ENCODE measurements at places on chromosomes 6 and 20.

DNA sequence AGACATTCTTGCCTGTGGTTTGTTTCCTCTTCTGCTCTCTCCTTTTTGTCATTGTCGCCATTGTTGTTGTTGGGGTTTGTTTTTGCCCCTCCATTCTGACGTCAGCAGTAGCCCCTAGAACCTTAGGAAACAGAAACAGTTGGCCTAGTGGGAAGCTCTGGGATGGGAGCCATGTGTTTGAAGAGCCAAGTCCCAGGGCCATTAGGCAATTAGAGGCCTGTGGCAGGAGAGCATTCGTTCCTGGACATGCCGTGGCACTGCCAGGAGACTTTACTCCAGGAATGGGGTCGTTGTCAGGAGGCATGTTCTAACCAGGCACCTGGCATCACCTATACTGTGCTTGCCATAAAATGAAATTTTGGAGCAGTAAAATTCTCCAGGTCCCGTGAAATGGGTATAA lies 39.7 kb downstream of the PPARD start:
- no peak for DNase-seq

DNA sequence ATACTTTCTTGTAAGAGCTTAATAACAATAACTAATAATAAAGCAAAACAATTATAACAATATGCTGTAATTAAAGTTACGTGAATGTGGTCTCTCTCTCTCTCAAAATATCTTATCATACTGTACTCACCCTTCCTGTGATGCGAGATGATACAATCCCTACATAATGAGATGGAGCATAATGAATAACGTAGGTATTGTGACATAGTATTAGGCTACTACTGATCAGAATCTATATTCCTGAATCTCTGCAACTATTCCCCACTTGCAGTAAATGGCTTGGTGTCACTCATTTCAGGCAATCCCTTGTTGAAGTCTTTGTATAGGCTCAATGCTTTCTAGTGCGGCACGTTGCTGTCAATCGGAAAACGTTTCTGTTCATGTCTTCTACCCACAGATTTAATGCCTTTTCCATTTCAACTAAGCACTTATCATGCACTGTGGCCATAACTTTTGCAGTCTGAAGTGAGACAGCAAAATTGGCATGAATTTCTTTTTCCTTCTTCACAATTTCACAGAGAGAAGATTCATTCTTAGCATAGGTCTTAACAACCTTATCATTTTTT lies 32.3 kb downstream of the MOXD1 start:
- DNase-seq = no peak

GRCh38 chr20:37379967-37380828 lies 34.3 kb downstream of the SRC start:
- DNase-seq = no peak

GRCh38 chr20:58071298-58071697 lies 157.2 kb downstream of the ANKRD60 start:
- DNase-seq = no peak

DNA sequence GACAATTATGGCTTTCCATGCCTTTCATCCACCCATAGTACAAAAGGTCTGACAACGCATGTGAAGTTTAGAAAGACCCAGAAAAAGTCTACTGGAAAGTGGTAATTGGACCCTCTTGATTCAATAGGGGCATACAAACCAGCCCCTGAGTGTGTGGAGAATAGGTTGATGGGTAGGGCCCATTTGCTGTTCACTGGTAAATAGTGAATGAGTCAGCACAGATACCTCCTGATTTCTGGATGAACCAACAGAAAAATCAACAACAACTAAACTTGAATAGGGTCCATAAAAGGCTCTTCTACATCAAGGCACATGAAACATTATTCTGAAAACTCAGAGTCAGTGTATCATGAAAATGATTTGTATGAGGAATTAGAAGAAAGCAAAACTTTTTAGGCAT lies 235.4 kb upstream of the SLC35B3 start:
- DNase-seq = no peak

GRCh38 chr6:118451839-118452238 lies 96.3 kb upstream of the PLN start:
- no peak for DNase-seq

GRCh38 chr6:73577676-73578075 lies 56.8 kb upstream of the EEF1A1 start:
- no peak for DNase-seq

GRCh38 chr20:51667002-51667408 lies 101.2 kb downstream of the ATP9A start:
- no peak for DNase-seq

DNA sequence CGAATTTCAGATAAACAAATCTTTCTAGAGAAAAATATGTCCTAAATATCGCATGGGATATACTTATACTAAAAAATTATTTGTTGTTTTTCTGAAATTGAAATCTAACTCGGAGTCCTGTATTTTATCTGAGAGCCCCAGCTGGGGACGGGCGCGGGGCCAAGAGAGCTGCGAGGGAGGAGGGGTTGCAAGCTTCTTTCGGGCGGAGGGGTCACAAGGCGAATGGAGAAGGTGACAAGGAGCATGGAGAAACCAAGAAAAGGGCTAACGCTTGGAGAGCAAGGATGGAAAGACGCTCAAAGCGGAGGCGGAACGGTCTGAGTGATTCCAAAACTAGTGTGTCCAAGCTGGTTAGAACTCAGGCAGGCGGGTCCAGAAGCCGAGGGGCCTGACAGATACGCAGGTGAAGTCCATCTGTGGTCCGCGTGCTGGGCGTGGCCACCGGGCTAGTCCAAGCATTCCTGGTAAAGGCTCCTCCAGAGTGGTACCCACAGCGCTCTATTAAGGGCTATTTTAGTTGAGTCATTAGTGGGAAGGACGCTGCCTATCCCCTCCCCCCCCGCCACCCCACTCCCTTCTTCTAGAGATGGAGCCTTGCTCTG lies 41.5 kb upstream of the ZNFX1 start:
- peak; percentile 39 for DNase-seq

DNA sequence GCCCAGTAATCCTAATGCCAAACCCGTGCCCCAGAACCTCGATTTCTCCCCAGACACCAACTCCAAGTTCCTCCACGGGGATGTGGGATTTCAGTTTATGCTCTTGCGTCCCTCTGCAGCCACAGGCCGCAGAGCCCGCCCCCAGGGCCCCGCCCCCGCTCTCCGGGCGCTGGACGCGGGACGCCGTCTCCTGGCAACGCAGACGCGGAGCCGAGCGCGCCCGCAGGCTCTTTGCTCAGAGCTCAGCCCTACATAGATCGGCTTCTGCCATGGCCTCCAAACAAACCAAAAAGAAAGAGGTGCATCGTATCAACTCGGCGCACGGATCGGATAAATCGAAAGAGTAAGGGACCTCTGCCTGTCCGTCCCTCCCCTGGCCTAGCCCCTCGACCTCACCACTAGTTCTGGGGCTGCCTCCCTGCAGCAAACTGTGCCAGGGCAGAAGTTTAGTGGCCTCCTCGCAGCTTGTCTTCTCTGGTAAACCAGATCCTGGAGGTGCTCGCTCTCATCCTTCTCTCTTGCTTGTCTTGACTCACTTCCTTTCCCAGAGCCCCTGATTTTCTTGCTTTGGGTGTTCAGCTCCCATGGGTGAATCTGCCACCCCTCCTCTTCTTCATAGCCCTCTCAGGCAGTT lies at the start of gene ADGB:
TSS of gene ADGB (plus strand) at position 201 of the 634 bp plus-strand sequence. CDS start at position 270, 69 bp downstream.
- peak; percentile 82 for DNase-seq

DNA sequence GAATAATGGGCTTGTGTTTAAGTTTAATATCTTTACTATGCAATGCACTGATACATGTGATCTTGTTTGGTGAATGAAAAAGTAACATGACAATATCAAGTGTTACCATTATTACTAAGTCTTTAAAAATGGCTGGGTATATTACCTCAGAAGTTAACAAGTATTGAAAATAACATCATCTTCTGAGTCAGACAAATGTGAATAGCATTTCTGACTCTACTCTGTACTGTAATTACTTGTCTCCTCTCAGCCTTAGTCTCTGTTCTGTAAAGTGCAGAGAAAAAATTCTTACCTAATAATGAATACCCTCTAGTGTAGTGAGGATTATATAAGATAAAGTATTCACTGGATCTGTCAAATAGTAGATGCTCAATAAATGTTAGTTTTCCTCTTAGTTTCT lies 47.0 kb upstream of the GCLC start:
- DNase-seq = no peak

DNA sequence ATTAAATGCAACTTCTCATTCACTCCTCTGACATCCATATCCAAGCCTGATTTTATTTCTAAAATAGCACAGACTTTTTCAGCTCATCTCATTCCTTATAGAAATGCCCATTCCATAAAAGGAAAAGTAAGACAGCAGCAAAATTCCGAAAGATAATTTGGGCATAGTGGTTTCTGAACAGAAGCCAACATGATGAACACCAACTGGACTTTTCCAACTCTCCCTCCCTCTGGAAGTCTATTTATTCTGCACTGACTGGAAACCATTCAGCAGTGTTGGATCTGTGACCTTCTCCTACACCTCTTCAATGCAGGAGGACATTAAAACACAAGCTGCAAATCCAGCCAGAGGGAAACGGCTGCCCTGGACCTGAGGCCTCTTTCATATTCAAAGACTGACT lies 306.2 kb upstream of the NT5E start:
- DNase-seq = no peak

DNA sequence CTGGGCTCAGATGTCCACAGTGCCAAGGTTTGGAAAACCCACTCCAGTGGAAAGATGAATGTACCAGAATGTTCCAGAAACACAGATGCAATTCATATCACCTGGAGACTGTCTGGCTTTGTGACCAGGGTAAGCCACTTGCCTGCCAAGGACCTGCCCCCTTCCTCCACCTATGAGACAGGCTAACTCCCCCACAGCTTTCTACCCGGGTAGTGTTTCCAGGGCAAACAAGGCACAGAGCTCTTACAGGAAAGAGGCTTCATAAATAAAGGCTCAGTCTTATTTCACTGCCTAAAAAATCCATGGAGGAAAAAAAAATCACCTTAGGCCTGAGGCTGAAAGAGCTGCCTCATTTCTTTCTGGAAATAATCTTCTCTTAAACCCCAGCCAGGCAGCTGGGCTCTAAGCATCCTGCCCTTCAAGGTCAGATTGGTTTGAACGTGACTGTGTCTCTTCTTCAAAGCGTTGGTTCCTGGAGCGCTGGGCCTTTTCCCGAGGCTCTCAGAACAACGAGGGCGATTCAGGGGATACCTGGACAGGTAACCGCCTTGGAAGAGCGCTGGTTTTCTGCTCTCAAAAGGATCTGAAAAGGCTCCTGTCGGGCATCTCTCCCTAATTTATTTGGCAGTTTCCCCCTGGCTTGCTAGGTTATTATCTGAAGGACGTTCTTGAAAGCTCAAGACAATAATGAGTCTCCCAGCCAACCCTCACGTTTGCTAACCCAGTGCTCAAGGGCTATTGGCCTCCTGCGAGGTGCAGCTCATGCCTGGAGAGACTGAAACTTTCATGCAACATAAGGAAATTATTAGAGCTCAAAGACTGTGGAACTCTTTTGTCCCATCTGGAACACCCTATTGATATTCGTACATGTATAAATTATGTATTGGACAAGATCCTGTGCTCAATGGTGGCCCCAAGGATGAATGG lies 199.2 kb upstream of the PMEPA1 start:
- DNase-seq = no peak

GRCh38 chr6:33771146-33772081 lies 17.5 kb downstream of the LEMD2 start:
- peak; percentile 86 for DNase-seq

DNA sequence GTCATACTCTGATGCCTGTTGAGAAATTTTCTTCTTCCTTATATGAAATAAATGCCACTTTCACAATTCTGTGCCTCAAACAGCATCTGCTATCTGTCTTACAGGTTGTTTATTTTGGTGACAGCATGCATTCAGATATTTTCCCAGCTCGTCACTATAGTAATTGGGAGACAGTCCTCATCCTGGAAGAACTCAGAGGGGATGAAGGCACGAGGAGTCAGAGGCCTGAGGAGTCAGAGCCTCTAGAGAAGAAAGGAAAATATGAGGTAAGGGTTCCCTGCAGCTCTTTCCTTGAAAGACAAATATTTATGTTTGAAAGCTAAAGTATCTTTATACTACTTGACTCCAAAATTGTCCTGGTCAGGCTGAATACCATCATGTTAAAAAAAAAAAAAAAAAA lies 15.8 kb downstream of the TSPYL4 start:
- no peak for DNase-seq

- no peak for DNase-seq
These were observed 72.0 kb downstream of the SYNJ2 start for GRCh38 chr6:158053377-158054313.

GRCh38 chr6:167590193-167590592 lies 236.5 kb upstream of the AFDN start:
- DNase-seq = no peak

DNA sequence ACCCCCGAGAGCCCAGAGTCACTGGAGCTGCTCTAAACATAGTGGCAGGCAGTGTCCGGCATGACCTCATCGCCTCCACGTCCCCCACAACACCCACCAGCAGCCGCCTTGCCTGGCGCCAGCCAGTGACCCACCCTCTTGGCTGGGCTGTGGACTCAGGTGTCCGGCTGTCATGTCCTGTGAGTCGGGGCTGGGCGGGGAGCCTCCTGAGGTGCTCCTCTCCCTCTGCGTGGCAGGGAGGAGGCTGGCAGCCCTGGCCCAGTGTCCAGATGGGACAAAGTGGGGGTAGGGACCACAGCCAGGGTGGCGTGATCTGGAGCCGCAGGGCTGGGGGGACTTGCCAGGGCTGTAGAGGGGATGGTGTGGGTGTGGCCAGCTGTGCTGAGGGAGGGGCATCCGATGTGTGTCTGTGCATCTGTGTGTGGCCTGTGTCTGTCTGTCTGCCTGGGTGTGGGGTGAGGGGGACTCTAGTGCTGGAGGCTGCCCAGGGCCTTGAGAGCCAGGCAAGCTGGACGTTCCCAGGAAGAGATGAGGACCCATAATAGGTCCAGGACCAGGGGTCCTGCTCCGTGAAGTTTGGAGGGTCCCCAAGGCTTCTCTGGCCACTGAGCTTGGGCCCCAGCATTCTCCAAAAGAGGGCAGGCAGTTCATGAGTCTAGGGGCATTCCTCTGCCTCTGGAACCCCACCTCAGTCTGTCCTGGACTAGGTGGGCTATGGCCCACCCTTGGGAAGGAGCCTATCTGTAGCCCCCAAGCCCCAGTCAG lies 2.3 kb upstream of the SOX18 start:
- peak; percentile 80 for DNase-seq

GRCh38 chr6:129454488-129454887 lies 255.5 kb downstream of the ARHGAP18 start:
- no peak for DNase-seq

GRCh38 chr6:126361832-126362440 lies 22.0 kb downstream of the CENPW start:
- DNase-seq = no peak

Data from left ventricle myocardium superior (tissue), 1 donor.